ENCODE measurements at places on chromosomes 5 and 9. TPM values are rescaled to one million over a fixed set of nuclear protein-coding genes. Genes with fewer than 3 reads are reported as not detected.

AGXT2 gene
- not detected for total RNA-seq

IARS1 gene
- 197 TPM for total RNA-seq

ALDH1B1 gene
- total RNA-seq = 29.8 TPM

SKIC3 gene
- 66.3 TPM for total RNA-seq

QRFP gene
- not detected for total RNA-seq

C9orf153 gene
- 0.28 TPM for total RNA-seq

CORO2A gene
- total RNA-seq = 39.3 TPM

SPATA31D4 gene
- not detected for total RNA-seq

OGN gene
- not detected for total RNA-seq

SNAPC3 gene
- total RNA-seq = 23.4 TPM

S1PR3 gene
- 6.5 TPM for total RNA-seq

UGT3A1 gene
- total RNA-seq = not detected

CCNI2 gene
- 0.39 TPM for total RNA-seq

INSL4 gene
- total RNA-seq = not detected

SLC4A9 gene
- total RNA-seq = 0.04 TPM

DELE1 gene
- total RNA-seq = 39.2 TPM

SLC6A19 gene
- total RNA-seq = not detected

SOHLH1 gene
- total RNA-seq = not detected

FGD3 gene
- total RNA-seq = 0.20 TPM

SLC28A3 gene
- total RNA-seq = 0.17 TPM

CEP120 gene
- 14.6 TPM for total RNA-seq

PPP3R2 gene
- not detected for total RNA-seq

RLN2 gene
- 0.92 TPM for total RNA-seq

GDNF gene
- total RNA-seq = 1.1 TPM

IZUMO3 gene
- total RNA-seq = not detected

JAKMIP2 gene
- not detected for total RNA-seq

Data from foreskin keratinocyte (primary cell).